ENCODE measurements at places on chromosomes 3 and 15. TPM values are rescaled to one million over a fixed set of nuclear protein-coding genes. Genes with fewer than 3 reads are reported as not detected.

GRCh38 chr3:168952551-168952950, 711.0 kb downstream of the MECOM start:
- DNase-seq: no peak

DNA sequence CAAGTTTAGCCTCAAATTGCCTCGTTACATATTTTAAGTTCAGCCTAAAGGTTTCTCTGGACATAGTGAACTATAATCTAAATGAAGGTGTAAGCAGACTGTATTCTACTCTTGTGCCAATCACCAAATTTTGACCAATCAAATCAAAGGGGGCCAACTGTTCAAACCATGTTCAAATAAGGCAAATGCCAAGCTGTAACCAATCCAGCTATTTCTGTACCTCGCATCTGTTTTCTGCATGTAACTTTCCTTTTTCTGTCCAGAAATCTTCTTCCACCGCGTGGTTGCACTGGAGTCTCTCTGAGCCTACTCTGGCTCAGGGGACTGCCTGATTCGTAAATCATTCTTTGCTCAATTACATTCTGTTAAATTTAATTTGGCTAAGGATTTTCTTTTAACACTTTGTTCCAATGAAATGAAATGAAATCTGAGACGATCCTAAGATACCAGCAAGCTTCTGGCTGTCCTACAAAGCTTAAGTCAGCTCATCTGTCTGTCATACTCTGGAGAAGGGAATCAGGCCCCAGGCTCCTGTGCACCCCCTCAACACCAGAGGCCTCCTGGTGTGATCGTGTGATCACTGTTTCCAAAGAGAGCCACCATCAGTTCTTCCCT, 53.2 kb upstream of the ZNF148 start:
- no peak for DNase-seq

GRCh38 chr15:84734794-84735479, 13.5 kb upstream of the ZNF592 start:
- DNase-seq: peak; percentile 61

EOMES gene
- total RNA-seq: 0.91 TPM

LRRIQ4 gene
- total RNA-seq: not detected

WDR73 gene
- 19.6 TPM for total RNA-seq

- DNase-seq: no peak
Observed at GRCh38 chr3:28940994-28941393, 339.9 kb upstream of the RBMS3 start.

- no peak for DNase-seq
Observed at GRCh38 chr3:105653166-105653565, 215.6 kb downstream of the CBLB start.

Measured in CD4-positive, CD25-positive, alpha-beta regulatory T cell (primary cell).